Anterior cingulate cortex (tissue), 58 donors: ENCODE measurements at places on chromosomes 1 and 21.

- DNase-seq: no peak
Measured at GRCh38 chr1:86992861-86993260, 78.4 kb downstream of the HS2ST1 start.

- DNase-seq: no peak
Measured at GRCh38 chr1:152328801-152329391, 3.9 kb upstream of the FLG start.

GRCh38 chr1:42921769-42922168 is 36.9 kb downstream of the SLC2A1 start:
- DNase-seq: no peak

GRCh38 chr1:34984435-34984792 is 733 bp downstream of the TMEM35B start:
- no peak for DNase-seq

DNA sequence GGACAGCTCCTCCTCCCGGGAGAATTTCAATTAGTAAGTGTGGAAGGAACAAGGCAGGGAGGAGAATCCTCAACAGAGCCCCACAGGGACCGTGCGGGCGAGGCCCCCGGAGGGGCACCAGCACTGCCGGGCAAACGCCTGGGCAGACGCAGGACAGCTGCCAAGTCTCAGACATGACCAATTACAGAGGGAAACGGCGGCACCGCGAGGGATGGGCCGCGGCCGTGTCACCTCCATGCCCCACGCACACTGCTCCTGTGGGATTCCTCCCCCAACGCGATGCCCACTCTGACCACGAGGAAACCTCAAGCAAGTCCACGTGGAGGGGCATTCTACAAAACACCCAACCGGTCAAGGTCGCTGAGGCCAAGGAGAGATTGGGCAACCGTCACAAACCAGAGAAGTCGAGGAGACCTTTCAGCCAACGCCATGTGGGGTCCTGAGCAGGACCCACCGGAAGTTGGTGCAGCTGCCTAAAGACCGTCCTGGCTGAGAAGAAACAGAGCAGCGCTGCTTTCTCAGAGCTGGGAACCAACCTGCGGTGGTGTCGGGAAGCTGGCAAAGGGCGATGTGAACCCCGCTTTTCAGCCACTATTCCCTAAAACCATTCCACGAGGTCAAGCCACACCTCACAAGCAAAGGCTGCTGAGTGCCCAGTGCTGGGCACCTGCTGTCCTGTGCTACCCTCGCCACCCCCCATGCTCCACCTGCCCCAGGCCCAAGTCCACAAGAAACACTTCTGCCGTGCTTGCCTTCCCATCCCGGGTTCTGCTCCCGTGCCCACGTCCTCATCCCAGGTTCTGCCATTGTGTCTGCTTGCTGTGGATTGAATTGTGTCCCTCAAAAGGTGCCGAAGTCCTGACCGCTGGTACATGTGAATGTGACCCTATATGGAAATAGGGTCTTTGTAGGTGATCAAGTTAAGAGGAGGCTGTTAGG is 1.4 kb upstream of the KRTAP10-4 start:
- no peak for DNase-seq

DNA sequence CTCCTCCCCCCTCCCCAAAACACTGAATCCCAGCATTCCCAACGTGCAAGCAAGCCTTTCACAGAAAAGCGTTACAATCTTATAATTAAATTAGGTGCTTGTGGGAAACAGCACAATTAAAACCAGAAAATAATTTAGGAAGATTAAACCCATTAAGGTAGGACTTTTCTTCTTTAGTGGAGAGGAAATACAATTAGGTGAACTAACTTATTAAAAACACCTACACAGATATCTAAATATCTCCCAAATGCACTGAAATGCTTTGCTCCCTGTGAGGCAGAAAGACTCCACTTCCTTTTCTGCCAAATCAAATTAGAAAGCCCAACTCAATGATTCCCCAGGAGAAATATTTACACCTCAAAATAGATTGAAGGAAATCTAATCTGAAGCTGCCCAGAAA is 60.9 kb upstream of the ETS2 start:
- no peak for DNase-seq

DNA sequence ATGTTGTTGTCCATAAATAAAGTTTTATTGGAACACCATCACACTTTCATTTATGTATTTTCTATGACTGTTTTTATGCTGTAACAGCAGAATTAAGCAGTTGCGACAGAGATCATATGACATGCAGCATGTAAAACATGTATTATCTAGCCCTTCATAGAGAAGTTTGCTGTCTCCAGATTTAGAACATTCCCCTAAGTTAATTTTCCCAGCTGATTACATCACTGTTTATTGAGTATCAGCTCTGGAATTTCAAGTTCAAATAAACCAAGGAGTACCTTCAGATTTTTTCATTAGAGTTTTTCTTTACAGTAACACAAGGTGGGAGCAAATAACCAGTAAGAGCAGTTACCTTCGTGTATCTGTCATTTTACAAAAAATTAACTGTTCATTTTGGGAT is 792.8 kb downstream of the USP25 start:
- DNase-seq: no peak

DNA sequence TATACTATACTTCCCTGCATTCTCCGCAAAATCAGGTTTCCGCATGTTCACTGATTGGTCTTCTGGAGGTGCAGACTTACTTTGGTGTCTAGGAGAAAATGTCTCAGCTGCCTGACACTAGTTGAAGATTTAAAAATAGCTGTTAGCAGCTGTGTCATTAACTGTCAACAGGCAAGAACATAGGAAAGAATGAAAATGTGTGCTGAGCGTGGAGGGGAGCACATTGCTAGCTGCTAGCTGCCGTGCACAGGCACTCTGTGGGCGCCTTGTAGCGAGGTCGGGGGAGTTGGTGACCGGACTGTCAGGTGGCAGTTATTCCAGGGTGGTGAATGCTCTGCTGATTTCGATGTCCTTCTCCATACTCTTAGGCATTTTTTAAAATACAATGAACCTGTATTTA is 5.2 kb downstream of the FAAH start:
- no peak for DNase-seq

DNA sequence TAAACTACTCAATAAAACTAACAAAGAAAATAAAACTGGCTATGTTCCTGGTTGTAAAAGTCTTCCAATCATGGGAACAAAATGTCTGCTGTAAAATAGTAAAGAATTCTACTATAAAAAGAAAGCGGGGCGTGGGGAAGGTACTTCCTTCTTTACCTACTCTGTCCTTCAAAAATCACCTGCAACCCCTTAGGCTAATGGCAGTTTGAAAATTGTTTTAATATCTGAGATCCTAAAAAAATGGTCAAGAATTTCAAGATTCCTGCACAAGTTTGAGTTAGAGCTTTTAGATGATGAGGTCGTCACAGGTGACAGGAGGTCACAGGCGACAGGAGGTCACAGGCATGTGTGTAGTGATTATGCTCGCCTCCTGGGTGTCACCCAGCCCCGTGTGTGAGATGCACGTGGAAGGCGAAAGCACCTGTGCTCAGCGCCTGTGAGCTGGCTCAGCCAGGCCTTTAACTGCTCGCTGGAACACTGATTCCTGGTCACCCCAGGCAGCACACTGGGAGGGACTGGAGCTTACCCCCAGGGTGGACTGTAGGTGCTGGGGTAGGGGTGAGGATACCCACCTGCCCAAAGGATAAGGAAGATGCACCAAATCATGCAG is 18.6 kb upstream of the TMPRSS2 start:
- no peak for DNase-seq

GRCh38 chr1:237306726-237307125 is 264.7 kb downstream of the RYR2 start:
- DNase-seq: no peak

DNA sequence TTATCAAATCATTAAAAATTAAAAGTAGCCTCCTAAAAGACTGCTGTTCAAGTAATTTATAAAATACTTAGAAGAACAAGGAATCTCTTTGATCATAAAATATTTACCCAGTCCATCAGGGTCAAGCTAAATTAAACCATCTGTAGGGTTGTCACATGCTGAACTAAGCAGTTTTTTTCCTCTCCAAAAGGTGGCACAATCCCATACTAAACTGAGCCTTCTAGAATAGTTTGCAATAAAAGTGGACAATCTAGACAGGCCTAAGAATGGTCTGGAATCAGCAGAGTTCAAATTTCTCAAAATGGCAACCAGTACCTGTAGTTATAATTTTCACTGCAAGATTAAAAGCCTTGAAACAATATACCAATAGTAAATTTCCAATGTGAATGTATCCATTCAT is 194.8 kb downstream of the EIF4G3 start:
- DNase-seq: no peak

- DNase-seq: no peak
Measured at GRCh38 chr21:21019681-21020080, 21.5 kb downstream of the NCAM2 start.

GRCh38 chr1:172928412-172928811 is 122.3 kb downstream of the TNFSF18 start:
- DNase-seq: no peak

DNA sequence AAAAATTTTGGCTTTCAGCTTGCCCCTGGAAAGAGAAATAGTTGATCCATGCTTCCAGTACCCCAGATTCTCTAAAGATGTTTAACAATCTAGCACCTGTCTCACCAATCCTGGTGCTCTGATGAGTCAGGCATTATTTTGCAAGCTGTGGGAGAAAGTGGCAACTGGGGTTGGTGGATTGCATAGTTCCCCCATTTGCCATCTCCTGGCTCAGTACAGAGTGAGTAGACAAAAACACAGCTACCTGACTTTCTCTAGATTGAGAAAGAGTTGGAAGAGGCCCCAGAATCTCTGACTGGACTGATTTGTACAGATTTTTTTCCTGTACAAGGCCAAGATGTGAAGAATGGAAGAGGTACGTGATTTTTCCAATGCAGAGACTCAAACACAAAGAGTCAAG is 75.1 kb upstream of the NEGR1 start:
- no peak for DNase-seq

DNA sequence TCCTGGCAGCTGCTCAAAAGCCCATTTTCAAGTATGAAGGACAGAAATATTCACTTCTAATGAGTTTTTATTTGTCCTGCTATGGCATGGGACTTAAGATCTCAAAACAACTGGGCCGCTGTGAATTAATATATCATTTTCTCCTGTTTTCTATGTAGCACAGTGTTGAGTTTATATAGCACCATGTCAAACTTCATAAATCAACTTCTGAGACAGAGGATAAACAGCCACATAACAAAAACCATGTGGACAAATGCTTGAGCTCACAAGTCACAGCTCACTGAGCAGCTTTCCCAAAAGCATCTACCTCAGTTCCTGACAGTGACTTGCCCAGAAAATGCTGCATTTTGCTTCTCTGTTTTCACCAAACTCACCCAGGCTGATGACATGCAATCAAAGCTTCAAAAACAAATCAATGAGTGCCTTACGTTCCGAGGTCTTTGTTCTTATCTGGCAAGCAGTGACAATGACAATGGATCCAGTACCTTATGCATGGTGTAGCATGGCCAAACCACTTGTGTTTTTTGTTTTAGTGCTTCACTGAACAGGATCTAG is 722.6 kb downstream of the LRRIQ3 start:
- no peak for DNase-seq

DNA sequence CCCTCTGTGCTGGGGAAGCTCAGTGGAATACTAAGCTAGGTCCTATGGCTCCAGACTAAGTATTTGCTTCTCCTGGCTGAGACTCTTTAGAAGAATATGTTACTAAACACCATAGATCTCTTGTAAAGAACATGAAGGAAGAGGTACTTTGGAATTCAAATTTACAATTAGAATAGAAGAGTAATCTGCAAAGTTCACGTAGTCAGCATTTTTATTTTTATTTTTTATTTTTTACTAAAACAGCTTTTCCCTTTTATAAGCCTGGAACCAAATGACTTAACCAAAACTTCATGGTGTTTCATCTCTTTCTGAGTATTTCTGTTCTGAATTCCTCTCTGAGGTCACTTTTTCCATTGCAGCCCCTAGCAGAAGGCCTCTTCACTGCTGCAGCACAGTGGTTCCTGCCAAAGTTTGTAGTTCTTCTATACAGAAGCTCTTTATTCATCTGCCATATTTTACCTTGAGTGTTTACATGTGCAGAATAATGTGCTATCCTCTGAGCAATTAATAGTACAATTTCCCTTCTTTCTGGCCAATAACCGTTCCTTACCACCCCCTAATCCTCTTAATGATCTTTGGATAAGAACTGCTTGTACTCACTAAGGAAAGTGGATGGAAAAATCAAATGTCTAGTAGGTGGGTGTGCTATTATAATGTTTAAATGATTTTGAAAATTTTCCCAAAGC is 27.2 kb downstream of the TSEN15 start:
- DNase-seq: no peak

- DNase-seq: no peak
Measured at GRCh38 chr1:18526436-18527275, 45.9 kb downstream of the KLHDC7A start.

DNA sequence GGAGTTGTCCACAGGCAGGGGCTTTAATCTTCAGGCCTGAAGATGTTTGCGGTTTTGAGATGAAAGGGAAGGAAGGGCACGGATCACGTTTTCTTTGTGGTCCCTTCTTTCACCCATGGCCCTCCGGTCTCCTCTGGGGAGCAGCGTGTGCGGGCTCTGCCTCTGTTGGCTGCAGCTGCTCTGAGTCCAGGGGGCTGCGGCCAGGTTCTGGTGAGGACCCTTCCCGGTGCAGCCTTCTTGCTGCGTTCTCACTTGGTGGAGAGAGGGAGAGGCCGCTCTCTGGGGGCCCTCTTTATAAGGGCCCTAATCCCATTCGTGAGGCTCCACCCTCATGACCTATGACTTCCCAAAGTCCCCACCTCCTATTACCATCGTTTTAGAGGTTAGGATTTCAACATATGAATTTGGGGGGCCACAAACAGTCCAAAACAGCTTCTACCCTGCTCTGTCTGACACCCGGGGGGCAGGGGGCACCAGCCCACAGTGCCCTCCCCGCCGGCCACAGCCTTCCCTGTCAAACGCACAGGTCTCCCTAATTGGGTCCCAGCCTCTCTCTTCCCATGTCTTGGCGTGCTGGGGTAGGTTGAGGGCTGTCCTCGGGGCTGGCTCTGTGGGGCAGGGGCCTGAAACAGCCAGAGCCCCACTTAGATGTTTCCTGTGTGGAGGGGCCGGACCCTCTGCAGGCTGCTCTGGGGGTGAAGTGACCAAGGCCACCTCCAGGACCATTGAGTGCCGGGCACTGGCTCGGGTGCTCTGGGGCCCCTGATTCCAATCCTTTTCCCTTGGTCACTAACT is 100.1 kb upstream of the C1orf174 start:
- no peak for DNase-seq

DNA sequence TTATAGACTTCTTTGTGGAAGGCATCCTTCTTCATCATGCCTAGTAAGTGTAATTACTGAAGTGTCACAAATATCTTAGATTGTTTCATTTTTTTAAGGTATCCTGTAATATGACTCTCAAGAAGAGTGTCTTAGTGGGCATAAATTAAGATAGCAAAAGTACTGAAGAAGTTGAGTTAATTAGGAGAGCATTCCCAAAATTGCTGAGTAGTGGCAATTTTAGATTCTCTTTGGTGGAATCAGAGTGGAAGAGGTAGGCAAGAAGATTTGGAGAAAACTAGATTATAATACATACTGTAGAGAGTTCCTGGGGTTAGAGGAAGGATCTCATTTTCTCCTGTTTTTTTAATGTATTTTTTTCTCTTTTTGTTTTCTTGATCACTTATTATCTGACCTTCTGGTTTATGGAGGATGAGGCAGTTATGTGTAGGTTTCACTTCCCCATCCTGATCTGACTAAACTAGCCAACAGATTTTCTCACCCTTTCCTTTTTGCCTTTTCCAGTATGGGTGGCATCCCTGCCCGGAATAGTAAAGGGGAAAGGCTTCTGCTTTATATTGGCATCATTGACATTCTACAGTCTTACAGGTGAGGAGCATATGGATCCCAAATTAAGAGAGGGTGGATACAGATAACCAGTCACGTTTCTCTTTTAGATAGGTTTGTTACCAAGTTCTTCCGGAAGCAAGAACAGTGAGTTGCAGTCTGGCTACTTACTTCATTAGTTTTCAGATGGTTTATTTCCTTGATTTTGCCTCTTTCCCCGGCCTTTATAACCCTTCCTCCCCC is 16.7 kb upstream of the PSMD4 start:
- no peak for DNase-seq

GRCh38 chr1:118788463-118788862 is 199.7 kb downstream of the TBX15 start:
- DNase-seq: no peak
